Muscle of arm (tissue), 14 donors: ENCODE measurements at places on chromosomes 11 and 22.

DNA sequence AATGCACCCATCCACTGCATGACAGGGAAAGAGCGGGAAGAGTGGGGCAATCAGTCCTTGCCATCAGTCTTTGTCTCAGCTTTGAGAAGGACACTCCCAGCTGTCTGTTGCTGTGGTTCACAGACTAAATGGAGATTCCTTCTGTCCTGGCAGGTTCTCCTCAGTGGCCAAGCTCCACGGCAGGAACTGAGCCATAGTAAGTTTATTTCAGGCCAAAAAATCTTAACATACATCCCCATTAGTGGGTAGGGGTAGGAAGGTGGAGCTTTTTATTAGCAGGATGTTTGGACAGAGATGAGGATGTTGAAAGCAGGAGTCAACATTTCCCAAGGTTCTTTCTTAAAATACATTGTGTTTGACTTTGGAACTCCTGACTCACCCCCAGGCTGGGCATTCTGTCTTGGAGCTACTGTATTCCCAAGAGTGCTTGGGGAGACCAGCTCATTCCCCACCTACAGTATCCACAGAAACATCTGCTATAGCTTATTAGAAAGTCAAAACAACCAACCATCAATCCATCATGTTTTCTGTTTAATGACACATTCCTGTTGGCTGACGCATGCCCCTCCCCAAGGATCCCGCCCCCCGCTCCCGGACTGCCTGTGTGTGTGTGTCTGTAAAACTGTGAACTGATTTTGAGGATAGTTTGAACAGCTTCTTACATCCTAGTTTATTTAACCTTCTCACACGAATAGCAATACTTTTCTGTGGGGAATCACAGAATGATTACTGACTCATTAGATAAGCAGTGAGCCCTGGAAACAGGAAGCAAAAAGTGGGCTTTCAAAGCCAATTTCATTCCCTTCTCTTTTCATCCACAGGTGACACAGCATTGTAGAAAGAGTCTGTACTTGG, 109.5 kb downstream of the CCDC81 start:
- peak; percentile 62 for DNase-seq

DNA sequence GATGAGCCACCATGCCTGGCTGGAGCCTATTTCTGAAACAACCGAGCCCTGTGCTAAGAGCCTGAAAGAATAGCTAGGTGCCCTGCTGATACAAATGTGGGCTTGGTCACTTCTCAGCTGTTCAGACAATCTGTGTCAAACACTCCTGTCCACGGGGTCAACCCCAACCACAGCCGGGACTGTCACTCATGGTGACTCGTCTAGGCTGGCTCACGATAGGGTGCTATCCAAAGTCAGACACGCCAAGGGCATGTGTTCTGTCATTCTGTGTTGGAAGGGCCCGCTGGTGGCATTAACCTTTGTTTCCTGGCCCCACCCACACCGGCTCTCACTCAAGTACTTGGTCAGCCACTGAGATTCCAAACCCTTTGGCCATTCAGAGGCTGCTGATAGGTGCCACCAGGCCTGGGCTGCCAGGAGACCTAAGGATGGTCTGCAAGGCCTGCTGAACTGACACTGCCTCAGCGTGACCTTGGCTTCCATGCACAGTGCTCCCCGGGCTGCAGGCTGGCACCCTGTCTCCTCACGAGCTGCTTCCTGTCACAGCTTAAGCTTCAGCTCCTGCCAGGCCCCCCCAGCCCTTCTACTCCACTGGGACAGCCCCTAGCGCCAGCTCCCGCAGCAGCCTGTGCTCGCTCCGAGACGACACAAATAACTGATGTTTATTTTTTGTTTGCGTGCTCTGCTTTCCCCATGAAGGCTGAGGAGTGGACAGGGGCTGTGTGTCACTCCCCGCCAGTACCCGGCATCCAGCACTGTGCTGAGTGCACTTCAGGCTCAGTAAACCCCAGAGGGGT, 14.2 kb upstream of the CDC42BPG start:
- DNase-seq, result no peak

GRCh38 chr22:49208768-49209252, 618.9 kb downstream of the BRD1 start:
- DNase-seq, result no peak

- no peak for DNase-seq
These were observed 225.8 kb downstream of the ETS1 start for GRCh38 chr11:128361451-128362020.

GRCh38 chr11:111694851-111695250, 71.3 kb downstream of the PPP2R1B start:
- no peak for DNase-seq

GRCh38 chr11:119093942-119094815, 7.5 kb downstream of the DPAGT1 start:
- DNase-seq, result no peak
